ENCODE measurements at places on chromosomes 7 and 10.

DNA sequence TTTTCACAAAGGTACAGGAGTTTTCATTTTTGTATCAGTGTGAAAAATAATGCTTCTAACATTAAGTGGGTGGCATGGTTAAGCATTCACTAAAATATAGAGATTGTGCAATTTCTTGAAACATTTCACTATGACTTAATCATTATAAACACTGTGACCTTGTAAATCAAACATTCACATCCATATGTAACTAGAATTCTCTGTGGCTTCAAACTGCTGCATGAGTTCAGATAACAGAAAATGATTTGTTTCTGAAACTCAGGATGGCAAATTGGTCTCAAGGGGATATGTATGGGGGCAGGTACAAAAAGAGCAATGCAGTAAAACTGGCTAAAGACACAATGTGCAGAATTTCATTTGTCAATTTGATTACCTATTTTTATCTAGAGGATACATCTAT, 3.8 kb downstream of the FAM133B start:
- no peak for DNase-seq

GRCh38 chr10:123869020-123869414, 22.6 kb downstream of the CPXM2 start:
- no peak for DNase-seq

GRCh38 chr10:75071756-75072155, 39.7 kb upstream of the SAMD8 start:
- no peak for DNase-seq

DNA sequence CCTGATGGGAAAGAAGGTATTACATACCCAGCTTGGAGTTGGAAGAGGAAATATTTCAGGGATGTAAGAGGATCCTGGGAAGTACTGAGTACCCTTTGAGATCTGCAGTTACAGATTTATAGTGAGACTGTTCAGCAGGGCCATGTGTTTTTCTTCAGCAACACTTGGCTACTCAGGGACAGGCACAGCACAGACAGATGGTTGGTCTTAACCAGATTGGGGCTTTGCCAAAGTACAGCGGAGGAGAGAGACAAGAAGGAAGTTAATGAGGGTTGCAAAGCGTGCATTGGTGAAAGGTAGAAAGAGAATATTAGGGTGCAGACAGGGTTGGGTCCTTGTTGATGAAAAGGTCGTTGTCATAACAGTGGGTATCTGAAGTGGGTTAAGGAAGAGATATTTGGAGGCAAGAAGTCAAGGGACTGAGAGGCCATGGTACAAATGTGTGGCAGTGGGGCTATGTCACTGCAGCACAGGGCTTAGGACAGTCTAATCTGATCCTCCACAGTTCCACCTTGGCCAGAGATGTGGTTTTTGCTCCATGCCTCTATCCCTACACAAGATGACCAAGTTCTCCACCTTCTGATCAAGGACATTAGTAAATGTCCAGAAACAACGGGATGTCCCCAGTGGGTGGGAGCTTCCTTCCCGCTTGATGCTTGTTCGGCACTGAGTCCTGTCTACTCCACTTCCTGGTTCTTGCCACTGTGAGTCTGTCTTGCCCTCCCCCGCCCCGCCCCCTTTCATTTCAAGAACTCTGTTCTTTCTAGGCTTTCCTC, 18.9 kb upstream of the DNAJC1 start:
- no peak for DNase-seq

GRCh38 chr7:36777062-36777461, 52.8 kb upstream of the AOAH start:
- DNase-seq, result no peak
